Pons (tissue), 1 donor: ENCODE measurements at places on chromosomes 4 and X.

DNA sequence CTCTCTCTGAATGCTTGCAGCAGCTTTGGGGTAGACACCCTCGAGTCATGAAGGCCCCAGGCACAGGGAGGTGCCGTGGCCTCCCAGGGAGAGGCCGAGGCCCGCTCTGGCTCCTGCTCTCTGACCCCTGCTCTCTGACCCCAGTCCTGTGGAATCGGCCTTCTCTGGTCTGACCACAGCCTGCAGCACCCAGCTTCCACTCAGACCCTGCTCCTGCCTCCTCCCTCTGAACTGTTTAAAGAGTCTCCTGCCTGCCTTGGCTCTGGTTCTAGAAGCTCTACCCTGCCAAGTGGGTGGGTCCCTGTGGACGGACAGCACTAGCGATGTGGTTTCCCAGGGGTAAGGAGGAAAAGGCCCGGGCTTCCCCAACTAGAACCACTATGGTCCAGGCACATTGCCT lies 78.2 kb upstream of the TMEM150C start:
- DNase-seq, result no peak

DNA sequence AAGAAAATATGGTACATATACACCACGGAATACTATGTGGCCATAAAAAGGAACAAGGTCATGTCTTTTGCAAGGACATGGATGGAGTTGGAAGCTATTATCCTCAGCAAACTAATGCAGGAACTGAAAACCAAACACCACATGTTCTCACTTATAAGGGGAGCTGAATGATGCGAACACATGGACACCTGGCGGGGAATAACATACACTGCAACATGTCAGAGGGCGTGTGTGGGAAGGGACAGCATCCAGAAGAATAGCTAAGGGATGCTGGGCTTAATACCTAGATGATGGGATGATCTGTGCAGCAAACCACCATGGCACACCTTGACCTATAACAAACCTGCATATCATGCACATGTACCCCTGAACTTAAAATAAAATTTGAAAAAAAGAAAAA lies 19.5 kb upstream of the CNKSR2 start:
- DNase-seq, result no peak

DNA sequence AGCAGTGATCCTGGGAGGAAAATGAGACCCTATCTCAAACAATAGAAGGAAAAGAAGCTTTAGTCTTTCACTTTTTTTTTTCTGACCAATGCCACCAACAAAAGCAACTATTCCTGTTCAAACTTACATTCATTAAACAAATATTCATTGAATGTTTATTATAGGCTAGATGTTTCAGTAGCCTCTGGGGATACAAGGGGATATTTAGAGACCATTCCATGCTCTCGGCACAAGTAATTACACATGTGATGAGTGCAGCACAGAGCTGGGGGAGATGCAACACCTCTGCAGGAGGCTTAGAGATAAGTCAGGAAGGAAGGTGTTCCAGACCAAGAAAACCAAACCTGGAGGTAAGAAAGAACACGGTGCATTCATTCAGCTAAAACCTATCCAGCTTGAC lies 68.3 kb downstream of the PALLD start:
- DNase-seq, result no peak

DNA sequence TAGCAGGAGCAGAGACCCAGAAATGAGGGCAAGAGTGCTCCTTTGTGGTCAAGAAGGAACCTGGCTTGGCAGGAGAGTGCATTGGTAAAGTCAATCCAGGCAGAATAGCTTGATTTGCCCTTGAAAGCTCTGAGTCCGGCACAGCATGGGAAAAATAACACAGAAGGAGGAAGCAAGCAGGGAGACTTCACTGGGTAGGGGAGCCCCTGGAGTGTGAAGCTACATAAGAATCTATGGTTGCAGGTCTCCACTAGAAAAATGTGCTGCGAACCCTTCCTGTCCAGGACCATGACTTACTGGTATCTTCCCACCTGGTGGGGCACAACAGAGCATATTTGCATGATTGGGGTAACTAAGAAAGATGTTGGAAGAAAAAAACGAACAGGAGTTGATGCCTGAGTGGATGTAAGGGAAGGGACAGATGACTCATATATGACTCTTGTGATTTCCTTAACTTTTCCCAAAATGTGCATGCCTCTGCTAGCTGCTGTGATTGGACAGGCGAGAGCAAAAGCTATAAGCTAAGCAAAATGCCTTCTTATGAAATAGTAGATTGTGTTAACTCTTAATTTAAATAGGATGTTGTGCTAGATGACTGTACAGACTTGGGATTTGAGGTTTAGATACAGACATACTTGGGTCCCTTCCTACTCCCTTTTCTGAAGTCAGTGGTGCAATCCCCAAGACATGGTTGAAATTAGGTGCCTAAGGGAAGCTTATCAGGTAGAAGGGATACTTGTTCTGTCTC lies 3.3 kb downstream of the IL13RA1 start:
- no peak for DNase-seq

DNA sequence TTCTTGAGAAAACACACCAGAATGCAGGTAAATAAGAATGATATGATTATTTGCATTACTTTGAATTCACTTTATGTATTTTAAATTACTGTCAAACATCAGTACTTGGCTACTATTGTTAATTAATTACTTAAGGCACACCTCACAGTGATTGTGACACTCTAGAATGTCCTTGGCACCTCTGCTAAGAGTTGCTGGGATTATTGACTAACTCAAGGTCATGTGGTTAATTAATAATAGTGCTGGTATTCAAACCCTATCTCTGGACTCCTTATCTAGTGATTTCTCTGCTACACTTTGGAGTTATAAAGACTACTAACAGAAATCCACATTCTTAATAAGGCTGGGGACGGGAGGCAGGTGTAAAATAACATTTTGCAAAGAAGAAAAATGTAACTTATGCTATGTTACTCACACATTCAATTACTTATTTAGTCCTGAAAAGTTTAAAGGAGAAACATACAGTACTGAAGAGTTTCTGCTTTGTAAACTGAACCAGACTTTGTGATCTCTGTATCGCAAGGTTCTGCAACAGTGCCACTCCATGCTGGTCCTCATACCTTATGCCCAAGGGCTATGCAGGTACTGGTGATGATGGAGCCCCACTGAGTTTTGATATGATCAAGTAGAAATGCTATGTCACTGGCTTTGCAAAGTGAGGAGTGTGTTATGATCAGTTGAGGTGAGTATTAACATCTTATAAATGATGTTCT lies 242.7 kb downstream of the MID1IP1 start:
- DNase-seq, result no peak

DNA sequence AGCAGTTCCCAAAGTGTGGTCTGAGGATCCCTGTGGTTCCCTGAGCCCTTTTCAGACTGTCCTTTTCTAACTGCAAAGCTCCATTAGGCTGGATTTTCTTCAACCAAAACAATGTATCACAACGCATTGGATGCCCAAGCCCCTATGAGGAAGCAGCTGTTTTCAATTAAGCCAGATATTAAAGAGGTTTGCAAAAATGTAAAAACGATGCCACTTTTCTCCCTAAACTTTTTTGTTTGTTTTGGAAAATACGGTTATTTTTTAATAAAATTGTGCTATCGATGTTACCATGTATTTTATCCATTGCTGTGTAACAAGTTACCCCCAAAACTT lies 170.4 kb upstream of the BCOR start:
- DNase-seq, result no peak

DNA sequence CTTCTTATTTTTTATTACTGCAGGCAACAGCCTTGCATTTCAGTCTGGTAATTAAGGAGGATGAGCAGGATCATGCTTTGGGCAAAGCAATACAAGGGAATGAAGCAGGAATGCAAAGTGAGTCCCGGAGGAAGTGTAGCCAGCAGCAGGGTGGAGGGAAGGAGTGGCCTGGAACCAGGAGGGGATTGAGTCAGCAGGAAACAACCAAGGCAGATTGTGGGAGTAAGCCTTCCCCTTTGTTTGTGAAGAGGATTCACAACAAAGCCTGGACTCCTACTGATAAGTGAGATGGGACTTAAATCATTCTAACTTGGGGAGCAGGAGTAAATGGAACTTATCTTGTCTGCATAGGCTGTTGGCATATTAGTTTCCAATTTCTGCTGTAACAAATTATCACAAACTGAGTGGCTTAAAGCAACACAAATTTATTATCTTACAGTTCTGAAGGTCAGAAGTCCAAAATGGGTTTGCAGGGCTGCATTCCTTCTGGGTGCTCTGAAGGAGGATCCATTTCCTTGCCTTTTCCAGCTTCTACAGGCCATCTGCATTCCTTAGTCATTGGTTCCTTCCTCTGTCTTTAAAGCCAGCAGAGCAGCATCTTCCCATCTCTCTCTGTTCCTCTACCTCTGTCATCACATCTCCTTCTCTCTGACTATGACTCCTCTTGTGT lies 93.2 kb upstream of the AP1S2 start:
- no peak for DNase-seq

DNA sequence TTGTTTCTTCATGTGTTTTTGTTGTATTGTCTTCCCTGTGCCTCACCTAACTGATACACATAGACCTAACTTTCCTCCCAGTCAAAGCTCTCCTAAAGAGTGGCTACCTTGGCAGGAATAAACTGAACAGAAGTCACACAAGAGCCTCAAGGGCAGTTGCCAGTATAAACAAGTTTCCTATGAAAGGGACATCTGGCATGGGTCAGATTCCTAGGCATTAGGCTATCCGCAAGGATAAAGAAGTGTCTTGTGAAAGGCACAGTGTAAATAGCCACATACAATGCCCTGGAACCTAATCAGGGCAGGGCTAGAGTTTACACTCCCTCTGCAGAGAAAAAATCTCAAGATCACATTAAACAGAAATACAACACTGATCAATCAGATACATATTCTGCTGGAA lies 220.8 kb downstream of the SPANXN3 start:
- no peak for DNase-seq

GRCh38 chr4:184653650-184654049 lies 4.1 kb downstream of the PRIMPOL start:
- no peak for DNase-seq

- DNase-seq, result no peak
Observed at GRCh38 chr4:117773064-117773936, 261.0 kb upstream of the NDST3 start.

DNA sequence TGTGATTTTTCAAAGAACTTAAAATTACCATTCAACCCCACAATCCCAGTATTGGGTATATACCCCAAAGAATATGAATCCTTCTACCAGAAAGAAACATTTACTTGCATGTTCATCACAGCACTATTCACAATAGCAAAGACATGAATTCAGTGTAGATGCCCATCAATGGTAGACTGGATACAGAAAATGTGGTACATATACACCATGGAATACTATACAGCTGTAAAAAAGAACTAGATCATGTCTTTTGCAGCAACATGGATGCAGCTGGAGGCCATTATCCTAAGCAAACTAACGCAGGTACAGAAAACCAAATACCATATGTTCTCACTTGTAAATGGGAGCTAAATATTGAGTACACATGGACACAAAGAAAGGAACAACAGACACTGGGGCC lies 34.1 kb upstream of the TMPRSS11F start:
- no peak for DNase-seq

DNA sequence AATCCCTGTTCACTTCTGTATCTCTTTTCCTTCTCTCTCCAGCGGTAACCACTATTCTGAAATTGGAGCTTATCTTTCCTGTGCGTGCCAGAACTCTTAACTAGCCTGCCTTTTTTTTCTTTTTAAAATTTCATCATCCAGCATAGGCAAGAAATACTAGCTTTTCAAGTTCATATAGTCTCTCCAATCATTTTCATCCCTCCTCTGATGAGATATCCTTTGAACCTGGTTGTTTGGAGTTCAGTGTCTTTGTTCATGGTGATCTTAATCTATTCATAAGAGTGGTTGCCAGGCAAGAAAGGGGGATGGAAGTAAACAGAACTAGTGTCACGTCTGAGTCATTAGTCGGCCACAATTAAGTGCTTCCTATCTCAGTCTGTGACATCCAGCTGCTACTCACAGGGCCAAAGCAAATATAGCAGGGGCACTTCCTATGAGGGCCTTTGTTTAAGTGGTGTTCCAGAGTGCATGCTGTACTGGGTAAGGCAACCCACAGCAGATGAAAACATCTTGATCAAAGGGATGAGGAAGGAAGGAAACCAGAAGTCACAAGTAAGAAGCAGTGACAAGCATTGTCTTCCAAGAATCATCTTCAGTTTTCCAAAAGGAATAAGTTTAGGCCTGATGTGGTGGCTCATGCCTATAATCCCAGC lies 56.4 kb upstream of the XIAP start:
- peak; percentile 1 for DNase-seq

DNA sequence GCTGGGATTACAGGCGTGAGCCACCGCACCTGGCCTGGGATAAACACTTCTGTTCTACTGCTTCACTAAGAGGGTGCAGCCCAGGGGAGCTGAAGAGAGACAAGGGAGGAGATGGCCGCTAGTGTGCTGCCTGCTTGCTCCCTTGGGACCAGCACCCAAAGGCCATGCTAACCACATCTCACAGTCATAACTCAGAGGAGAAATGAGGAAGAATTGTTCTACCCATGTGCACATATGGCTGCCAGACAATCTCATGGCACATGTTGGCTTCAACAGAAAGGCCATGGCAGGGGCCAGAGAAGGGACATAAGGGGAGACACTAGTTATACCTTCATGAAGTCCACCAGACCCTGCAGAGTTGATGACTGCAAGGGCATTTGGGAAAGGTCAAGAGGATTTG lies 22.4 kb downstream of the CLDN22 start:
- no peak for DNase-seq

DNA sequence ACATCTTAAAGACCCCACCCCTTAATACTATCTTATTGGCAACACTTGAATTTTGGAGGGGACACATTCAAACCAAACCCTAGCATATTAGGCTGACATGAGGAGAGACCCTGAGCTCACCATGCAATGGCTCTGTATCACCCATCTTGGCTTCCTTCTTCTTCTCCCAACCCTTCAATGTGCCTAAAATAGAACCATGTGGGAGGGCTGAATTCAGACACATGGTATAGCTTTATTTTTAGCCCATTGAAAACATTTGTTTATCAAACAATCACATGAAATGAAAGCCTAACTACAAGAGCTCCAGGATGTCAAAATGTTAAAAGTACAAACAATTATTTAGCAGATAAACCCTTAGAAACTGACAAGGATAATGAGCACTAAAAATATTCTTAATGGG lies 81.6 kb downstream of the RASL11B start:
- DNase-seq, result no peak

- DNase-seq, result no peak
Observed at GRCh38 chr4:125262079-125262478, 52.7 kb upstream of the FAT4 start.

GRCh38 chr4:8921465-8921864 lies 49.8 kb upstream of the HMX1 start:
- DNase-seq, result no peak

DNA sequence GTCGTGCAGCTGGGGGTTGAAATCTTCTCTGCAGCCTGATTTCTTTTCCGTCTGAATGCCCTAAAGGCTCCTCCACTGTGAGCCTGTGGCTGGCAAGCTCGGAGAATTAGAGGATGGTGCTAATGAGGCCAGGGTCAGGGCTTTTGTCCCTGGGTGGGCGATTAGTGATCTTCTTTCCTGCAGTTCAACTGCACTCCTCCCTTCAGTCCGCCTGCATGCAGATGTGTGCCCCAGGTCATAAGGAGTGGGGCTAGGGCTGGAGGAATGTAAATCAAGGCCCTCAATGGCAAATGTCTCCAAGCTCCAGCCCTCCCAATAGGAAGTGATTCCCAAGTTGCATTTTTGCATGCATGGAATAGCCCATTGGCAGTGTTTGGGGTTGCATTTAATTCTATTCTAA lies 405.0 kb downstream of the AFF2 start:
- no peak for DNase-seq

- no peak for DNase-seq
Observed at GRCh38 chr4:48979914-48980579, 6.0 kb upstream of the CWH43 start.
